ENCODE measurements at places on chromosomes 12 and 14. TPM values are rescaled to one million over a fixed set of nuclear protein-coding genes. Genes with fewer than 3 reads are reported as not detected.

- no peak overlapping the region for H3K27ac ChIP-seq
- DNase-seq = no peak
- no peak overlapping the region for H3K4me3 ChIP-seq
- peaks cover 87% of the 10 kb centered on the region for H3K36me3 ChIP-seq
These were observed 12.5 kb downstream of the HNRNPC start for GRCh38 chr14:21256539-21257393.

DNA sequence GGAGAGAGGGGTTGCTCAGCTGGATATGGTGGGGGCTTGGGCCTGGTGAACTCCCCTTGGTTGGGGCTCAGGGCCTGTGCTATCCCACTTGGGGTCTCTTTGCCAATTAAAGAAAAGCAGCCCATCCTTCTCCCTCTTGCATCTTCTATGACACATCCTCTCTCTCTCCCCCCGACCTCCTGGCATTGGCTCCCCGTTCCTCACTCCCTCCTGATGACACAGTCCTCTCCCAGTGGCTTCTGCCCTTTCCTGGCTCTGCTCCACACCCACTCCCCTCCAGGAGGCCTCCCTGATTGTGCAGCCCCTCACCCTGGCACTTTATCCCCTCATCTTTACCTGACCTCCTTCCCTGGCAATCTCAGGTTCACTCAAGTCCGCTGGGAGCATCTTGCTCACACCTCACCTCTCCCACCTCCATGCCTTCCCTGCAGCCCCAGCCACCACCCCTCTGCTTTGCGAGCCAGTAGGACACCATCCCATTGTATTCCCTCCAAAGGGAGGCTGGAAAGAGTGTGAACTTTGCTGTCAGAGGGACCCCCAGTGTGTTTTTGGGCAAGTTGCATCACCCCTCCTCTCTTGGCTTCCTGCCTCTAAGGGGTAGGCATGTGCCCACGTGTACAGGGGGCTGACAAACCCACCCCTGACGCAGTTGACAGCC, 10.7 kb downstream of the KRT80 start:
- H3K4me1 ChIP-seq = peaks cover 60% of the 10 kb centered on the region
- peak overlapping the region; percentile 60 for H3K27ac ChIP-seq
- no peak overlapping the region for H3K4me3 ChIP-seq
- DNase-seq = no peak
- no peaks in the 10 kb centered on the region for H3K27me3 ChIP-seq

- no peak overlapping the region for H3K4me3 ChIP-seq
- H3K27me3 ChIP-seq = no peaks in the 10 kb centered on the region
- no peak for DNase-seq
These were observed 7.3 kb downstream of the PPP2R5E start for GRCh38 chr14:63535918-63536317.

Gene TAS2R9
- total RNA-seq = not detected

- no peak overlapping the region for H3K4me3 ChIP-seq
- peaks cover 8% of the 10 kb centered on the region for H3K36me3 ChIP-seq
- H3K27ac ChIP-seq = no peak overlapping the region
- no peaks in the 10 kb centered on the region for H3K27me3 ChIP-seq
These were observed 4.2 kb downstream of the NPC2 start for GRCh38 chr14:74488786-74489397.

- peaks cover 30% of the 10 kb centered on the region for H3K4me1 ChIP-seq
- H3K4me3 ChIP-seq = no peak overlapping the region
- DNase-seq = peak; percentile 93
- no peaks in the 10 kb centered on the region for H3K27me3 ChIP-seq
- peak overlapping the region; percentile 85 for H3K27ac ChIP-seq
- no peaks in the 10 kb centered on the region for H3K36me3 ChIP-seq
These were observed 155.4 kb upstream of the PDE3A start for GRCh38 chr12:20212658-20213555.

GRCh38 chr12:42396473-42397259, 70.7 kb downstream of the PPHLN1 start:
- no peaks in the 10 kb centered on the region for H3K4me1 ChIP-seq
- H3K27ac ChIP-seq = no peak overlapping the region
- DNase-seq = no peak
- no peaks in the 10 kb centered on the region for H3K27me3 ChIP-seq

DNA sequence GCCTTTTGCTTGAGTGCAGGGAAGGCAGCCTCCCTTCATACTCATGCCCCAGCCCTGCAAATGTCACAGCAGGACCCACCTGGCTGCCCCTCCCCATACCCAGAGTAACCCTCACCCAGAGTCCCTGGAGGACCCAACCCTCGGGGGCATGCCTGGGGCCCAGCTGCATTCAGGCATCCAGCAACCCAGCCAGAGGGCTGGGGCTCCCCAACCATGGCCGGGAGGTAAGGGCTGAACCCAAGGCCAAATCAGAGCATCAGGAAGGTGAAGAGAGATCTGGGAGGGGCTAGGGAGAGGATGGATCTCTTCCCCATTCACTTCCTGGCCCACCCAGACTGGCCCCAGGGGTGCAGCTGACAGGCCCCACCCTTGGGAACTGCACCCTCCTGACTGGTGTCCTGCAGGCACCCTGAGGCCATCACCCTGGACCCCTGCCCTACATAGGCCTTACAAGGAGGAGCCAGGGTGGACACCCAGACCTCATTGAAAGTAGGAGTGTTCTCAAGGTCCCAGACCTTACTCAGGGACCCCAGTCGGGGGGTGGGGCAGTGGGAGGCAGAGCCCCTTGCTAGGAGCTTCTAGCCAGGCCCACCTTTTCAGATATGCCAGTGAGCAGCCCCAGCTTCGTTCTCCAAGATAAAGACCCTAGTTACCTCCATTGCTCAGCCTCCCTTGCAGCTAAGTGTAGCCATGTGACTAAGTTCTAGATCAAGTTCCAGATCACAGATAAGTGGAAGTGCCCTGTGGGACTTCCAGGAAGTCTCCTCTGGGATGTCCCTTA, 849 bp upstream of the PLD4 start:
- no peak overlapping the region for H3K27ac ChIP-seq
- H3K4me1 ChIP-seq = 0 out of 2 replicates have a peak, but pooled peaks cover 4% of the 10 kb centered on the region
- H3K36me3 ChIP-seq = no peaks in the 10 kb centered on the region
- DNase-seq = no peak
- H3K4me3 ChIP-seq = no peak overlapping the region

- no peaks in the 10 kb centered on the region for H3K36me3 ChIP-seq
- H3K4me1 ChIP-seq = no peaks in the 10 kb centered on the region
- no peak overlapping the region for H3K27ac ChIP-seq
- H3K4me3 ChIP-seq = no peak overlapping the region
- no peaks in the 10 kb centered on the region for H3K27me3 ChIP-seq
These were observed 175.2 kb upstream of the ATP2B1 start for GRCh38 chr12:89883630-89884389.
